GM04504 (cell line): ENCODE measurements at places on chromosomes 1 and 21.

GRCh38 chr1:153912349-153912748 lies 10.4 kb downstream of the GATAD2B start:
- no peak for DNase-seq

DNA sequence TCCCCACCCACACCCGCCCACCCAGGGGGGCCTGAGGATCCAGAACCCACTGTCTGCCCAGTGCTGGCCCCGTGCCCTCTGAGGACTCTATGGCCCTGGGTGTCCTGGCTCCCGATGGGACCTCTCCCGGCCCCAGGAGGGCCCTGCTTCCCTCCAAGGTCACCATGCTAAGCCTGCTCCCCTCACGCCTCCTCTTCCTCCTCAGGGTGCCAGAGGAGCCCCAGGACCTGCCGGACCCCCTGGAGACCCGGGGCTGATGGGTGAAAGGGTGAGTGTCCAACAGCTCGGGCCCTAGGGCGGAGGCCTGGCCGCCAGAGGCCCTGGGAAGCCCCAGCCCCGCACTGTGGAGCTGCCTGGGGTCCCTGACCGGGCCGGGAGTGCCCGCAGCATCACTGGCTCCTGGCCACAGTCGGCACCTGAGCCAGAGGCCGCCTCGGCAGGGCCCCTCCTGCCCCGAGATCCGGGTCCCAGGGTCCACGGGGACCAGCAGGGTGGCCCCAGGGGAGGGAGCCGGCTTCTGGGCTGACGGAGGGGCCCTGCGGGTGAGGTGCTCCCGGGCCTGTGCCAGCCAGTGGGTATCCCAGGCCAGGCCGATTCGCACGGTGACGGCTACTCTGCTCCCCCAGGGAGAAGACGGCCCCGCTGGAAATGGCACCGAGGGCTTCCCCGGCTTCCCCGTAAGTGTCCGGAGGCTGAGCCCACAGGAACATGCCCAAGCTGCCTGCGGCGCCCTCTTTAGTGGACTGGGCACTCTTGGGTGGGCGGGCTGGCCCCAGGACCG lies 16.1 kb downstream of the COL6A1 start:
- DNase-seq, result no peak

GRCh38 chr1:108845446-108845845 lies 11.4 kb downstream of the AKNAD1 start:
- DNase-seq, result no peak

DNA sequence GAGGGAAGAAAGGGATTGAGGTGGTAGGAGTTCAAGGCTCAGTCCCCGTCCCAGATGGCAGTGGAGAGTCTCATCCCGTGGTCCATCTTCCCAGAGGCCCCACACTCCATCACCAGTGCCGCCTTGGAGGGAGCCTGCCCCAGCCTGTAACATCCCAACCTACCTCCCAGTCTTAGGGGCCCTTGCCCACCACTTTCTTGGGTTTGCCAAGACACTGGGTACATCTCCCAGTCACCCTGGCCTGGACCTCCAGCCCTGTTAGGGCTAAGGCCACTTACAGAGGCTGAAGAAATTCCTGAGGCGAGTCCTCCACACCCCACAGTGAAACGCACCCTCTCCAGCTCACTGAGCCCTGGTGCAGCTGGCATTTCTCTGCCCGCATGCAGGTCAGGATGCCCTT lies 3.3 kb downstream of the TMEM200B start:
- DNase-seq, result no peak

GRCh38 chr21:42670884-42671283 lies 17.5 kb downstream of the PDE9A start:
- no peak for DNase-seq

DNA sequence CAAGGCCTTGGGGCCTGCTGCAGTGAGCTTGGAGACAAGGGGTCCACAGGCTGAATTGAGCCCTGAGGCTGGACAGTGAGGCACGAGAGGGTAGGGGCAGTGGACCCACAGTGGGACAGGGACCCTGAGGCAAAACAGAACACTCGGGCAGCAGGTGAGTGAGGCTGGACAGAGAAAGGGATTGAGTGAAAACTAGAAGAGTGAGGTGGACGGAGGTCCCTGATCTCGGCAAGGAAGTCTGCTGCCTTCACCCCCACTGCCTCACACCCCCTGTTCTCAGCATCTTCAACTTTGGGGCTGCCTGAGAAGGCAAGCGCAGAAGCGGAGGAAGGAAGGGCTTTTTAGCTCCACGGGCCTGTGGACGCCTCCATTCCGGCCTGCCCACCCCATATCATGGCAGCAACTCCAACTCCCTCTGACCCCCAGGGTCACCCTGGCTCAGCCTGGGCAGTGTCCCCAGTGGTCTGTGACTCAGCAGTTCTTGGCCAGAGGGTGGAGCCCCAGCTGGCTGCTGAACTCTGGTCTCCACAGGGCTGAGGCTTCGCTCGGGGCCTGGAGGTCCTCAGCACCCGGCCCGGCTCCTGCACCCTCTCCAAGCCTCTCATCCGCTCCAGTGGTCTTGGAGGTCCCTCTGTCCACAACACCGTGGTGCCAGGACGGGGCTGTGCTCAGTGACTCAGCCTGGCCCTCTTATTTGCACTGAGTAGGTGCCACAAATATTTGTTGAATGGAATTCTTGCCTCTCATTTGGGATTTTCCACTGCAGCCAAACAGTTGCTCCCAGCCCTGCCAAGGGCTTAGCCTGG lies 60.0 kb upstream of the EPS8L3 start:
- DNase-seq, result no peak

DNA sequence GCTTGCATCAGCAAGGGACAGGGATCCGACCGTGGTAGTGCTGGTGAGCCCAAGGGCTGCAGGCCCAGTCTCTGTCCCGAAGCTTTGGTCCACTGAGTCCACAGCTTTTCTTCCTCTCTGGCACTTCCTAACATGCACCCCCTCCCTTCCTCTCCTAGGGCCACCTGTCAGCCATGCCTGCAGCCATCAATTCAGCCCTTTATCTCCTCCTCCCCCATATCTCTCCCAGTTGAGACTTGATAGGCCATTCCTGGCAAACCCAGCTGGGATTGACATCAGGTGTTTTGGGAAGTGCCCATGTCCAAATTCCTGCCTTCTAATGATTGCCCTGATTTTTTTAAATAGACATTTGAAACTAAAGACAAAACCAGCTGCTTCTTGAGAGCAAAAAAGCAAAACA lies 25.6 kb downstream of the HLX start:
- no peak for DNase-seq

- no peak for DNase-seq
Measured at GRCh38 chr1:223724376-223724775, 12.0 kb downstream of the CAPN2 start.

GRCh38 chr1:94095744-94096469 lies 25.0 kb downstream of the ABCA4 start:
- DNase-seq, result no peak

DNA sequence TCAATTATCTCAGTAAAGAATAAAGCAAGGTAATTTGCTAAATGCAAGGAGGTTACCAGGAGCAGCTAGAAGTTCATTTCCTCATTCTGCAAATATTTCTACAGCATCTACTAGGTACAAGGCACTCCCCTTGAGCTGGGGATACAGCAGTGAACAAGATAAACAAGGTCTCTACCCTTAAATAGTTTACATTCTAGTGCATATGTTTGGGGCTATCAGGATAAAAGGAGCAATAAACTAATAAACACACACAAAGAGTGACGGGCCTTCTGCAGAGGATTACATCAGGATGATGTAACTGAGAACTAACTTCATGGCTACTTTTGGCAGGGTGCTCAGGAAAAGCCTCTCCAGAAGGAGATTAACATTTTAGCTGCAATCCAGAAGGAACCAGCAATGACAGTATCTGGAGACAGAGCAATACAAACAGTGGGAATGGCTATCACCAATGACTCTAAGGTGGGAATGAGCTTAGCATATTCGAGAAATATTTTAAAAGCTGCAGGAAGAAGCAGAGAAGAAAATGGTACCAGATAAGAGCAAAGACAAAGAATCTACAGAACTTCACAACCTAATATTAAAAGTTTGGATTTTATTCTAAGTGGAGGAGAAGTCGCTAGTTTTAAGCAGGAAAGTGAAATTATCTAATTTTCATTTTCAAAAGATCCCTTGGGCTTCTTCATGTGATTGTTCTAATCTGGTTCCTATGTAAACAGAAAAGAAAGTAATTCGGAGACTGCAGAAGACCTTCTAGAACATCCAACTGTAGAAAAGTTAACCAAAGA lies 25.8 kb downstream of the TP53BP2 start:
- peak; percentile 31 for DNase-seq

- no peak for DNase-seq
Measured at GRCh38 chr1:245906207-245906606, 600.9 kb downstream of the SMYD3 start.

- DNase-seq, result no peak
Measured at GRCh38 chr1:55369474-55369873, 154.3 kb upstream of the USP24 start.

DNA sequence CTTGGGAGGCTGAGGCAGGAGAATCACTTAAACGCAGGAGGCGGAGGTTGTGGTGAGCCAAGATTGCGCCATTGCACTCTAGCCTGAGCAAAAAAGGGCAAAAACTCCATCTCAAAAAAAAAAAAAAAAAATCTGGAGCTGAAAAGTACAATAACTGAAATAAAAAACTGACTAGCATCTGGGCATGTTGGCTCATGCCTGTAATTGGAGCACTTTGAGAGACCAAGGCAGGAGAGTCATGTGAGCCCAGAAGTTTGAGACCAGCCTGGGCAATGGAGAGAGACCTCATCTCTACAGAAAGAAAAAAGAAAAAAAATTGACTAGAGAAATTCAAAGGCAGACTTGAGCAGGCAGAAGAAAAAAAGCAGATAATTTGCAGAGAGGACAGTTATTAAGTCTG lies 18.1 kb downstream of the CLDN19 start:
- DNase-seq, result no peak

- no peak for DNase-seq
Measured at GRCh38 chr1:156640842-156641706, 843 bp upstream of the BCAN start.

- no peak for DNase-seq
Measured at GRCh38 chr1:116769994-116770393, 15.8 kb downstream of the CD2 start.

DNA sequence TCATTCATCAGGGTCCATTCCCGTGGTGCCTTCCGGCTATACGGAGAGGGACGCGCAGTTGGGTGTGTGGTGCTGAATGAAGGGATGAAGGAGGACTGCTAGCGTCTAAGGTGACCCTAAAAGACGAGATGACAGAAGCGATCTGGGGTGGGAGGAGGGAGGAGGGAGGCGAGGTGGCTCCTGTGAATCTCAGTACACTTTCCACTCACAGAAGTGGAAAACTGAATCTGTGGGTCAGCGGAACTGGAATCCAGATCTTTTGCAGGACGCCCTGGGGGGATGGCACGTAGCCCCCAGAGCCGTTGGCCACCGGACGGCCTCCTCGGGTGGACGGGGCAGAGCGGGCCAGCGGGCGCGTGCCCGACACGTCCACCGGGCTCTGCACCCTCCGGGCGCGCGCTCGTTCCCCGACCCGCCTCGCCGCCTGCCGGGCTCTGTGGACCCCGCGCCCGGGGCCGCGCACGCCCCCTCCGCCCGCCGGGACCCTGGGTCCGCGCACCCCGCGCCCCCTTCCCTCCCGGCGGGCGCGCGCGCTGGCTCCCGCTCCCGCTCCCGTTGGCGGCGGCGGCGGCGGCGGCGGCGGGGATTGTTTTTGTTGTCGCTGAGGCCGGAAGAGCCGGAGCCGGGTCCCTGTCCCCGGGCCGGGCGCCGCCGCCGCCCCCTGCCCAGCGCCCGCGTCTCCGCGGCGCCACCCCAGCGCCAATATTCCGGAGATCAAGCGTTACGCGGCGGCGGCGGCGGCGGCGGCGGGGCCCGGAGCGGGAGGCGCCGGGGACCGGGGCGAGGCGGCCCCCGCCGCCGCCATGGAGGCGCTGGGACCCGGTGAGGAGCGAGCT lies at the start of gene AGO4:
Gene AGO4 (plus strand): TSS at position 403 of the 836 bp plus-strand sequence. CDS start 401 bp downstream, at position 804.
- peak; percentile 14 for DNase-seq

DNA sequence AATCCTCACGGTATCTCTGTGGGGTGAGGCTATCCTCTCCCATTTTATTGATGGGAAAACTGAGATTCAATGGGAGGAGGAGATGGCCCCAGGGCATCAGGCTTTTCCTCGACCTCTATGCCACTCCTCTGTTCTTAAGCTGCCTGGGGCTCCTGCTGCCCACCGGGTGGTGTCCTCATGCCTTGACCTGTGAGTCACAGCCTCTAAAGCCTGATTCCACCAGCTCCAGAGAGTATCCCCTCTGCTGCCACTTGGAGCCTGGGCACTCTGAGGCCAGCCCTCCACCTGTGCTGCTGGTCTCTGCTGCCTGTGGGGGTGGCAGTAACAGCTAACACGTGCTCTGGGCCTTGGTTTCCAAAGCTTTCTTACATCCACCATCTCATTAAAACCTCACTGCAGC lies 241.2 kb downstream of the TRABD2B start:
- no peak for DNase-seq

- DNase-seq, result no peak
Measured at GRCh38 chr1:39958403-39959200, 3.7 kb downstream of the MFSD2A start.

DNA sequence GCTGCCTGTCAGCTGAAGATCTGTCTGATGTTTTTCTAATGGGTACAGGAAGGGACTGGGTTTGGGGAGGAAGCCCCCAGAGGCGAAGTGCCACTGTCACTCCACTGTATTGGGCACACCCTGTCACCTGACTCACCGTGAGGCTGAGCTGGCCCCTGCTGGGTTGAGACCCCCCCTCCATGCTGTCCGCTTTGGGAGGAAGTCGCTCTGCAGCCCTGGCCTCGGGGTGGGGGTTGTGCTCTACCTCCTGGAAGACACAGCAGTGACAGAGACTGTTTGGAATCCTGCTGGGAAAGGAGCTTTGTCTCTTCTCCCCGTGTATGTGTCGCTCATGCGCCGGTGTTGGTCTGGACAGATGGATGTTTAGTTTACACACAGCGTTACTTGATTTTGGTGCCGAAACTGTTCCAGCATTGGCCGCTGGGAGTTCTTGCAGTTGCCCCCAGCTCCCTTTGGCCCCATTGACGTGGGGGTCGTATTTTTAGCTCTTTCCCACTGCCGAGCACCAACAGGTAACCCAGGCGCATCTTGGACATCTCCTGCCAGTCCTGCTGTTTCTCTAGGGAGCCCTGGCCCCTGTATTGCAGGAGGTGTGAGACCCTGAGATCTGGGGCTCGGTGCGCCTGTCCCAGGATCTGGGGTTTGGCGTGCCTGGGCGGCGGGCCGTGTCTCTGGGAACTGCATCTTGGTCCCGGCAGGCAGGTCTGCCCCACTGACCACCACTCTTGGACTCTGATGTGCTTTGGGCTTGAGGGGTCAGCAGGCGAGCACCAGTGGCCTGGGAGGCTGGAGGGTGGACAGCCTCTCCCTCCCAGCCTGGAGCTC lies 30.3 kb downstream of the SLX9 start:
- DNase-seq, result no peak

GRCh38 chr1:228145463-228146416 lies 4.0 kb upstream of the GJC2 start:
- no peak for DNase-seq

GRCh38 chr1:176785791-176786190 lies 322.8 kb downstream of the PAPPA2 start:
- no peak for DNase-seq

GRCh38 chr1:167439301-167439988 lies 78.9 kb downstream of the CD247 start:
- DNase-seq, result peak; percentile 6
